ENCODE measurements at places on chromosomes 13 and 19.
A peak's percentile ranks its signal among the peaks of the same experiment; 100 is the strongest.

GRCh38 chr13:51993713-51994112, 17.5 kb downstream of the ATP7B start:
- no peak for DNase-seq

DNA sequence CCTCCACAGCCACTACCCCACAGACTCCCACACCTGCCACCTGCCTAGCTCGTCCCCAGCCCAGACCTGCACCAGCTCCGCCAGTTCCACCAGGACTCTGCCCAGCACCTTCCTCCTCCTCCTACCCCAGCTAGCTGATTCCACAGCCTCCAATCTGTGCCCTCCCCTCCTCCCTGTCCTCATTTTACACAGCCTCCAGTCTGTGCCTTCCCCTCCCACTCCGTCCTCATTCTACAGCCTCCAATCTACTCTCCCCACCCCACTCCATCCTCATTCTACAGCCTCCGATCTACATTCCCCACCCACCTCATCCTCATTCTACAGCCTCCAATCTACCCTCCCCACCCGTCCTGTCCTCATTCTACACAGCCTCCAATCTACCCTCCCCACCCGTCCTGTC, 7.3 kb downstream of the MYDGF start:
- no peak for DNase-seq

DNA sequence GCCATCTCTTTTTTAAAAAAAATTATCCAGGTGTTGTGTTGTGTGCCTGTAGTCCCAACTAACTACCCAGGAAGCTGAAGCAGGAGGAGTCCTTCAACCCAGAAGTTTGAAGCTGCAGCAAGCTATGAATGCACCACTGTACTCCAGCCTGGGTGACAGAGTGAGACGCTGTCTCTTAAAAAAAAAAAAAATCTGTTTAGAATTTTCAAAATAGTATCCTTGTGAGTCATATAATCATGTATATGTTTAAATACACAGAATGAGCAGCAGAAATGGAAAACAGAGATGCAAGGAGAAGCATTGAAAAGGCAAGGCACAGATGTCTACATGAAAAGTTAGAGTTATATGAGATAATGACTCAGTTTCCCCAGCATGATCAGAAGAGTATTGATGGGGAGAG, 31.2 kb downstream of the SYDE1 start:
- DNase-seq: no peak

DNA sequence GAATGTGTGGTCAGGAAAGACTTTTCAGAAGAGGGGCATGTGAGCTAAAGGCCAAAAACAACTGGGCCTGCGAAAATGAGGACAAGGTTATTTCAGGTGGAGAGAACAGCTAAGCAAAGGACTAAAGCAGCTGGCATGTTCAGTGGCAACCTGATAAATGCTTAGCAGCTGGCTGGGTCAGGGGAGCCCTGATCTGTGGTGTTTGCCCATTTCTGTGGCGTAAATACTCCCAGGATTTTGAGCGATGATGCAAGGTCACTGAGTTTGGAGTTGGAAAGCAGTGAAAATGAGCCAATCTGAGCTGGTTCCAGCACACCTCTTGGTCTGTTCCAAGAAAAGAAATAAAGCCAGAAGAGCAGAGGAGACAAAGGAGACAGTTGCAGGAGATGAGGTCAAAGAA, 704.3 kb downstream of the UQCRFS1 start:
- no peak for DNase-seq

- DNase-seq: no peak
Observed at GRCh38 chr13:72508392-72508791, 219.0 kb downstream of the MZT1 start.

GRCh38 chr13:40311356-40312101, 354.9 kb downstream of the FOXO1 start:
- DNase-seq: no peak

GRCh38 chr13:39397896-39398265, 205.1 kb downstream of the LHFPL6 start:
- no peak for DNase-seq

GRCh38 chr19:29413435-29413834, 112.4 kb upstream of the VSTM2B start:
- DNase-seq: no peak

- no peak for DNase-seq
Observed at GRCh38 chr19:58518256-58519086, 1.1 kb downstream of the ZBTB45 start.

DNA sequence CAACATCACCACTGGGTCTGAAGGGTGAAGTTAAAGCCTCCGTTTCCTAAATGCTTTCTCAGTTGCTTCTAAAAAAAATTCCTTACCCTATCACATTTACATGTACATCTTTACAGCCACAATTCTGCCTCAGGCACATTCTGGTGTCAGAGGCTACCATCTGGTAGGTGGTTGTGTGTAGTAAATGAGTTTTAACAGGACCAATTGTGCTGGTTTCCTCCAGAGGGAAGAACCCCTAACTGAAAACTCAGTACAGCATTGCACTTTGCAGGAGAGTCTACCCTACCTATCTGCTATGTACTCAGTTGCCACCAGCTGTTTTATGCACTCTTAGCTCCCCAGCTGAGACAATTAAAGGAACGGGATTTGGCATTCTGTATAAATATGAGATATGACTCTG, 1576.5 kb downstream of the PCDH9 start:
- peak; percentile 20 for DNase-seq

GRCh38 chr19:49518033-49518432, 5.6 kb downstream of the FCGRT start:
- no peak for DNase-seq

- DNase-seq: no peak
Observed at GRCh38 chr13:106369091-106369490, 166.4 kb downstream of the EFNB2 start.

GRCh38 chr13:94248454-94249228, 230.8 kb downstream of the DCT start:
- no peak for DNase-seq

DNA sequence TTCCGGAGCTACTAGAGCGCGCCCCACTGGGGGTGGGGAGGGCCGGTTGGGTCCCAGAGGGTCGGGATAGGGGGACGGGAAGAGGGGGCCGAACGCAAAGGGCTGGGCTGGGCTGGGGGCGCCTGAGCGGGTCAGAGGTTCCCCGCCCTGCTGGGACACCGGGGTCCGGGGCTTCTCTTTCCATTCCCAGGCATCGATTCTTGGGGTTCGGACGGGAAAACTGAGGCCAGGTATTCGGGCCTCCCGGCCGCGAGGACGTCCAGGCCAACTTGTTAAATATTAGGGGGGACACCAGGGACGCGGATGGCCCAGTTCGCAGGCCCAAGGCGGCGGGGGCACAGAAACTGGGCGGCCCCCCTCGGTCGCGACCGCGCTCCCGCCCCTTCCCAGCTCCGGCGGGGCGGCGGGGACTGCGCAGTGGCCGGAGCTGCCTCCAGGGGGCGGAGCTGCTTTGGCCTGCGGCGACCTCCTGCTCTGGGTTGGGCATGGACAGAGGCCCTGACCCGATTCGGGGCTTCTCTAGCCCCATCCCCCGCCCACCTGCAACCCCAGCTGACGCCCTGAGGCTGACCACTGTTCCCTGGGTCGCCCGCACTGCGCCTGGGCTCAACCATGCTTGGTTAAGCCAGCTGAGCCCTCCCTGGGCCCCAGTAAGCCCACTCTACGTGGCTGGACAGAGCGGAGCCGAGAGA, 1.2 kb upstream of the KLF16 start:
- peak; percentile 95 for DNase-seq

- no peak for DNase-seq
Observed at GRCh38 chr19:40610396-40611064, 9.4 kb downstream of the LTBP4 start.

GRCh38 chr13:46327246-46327645, 59.8 kb downstream of the RUBCNL start:
- DNase-seq: no peak

DNA sequence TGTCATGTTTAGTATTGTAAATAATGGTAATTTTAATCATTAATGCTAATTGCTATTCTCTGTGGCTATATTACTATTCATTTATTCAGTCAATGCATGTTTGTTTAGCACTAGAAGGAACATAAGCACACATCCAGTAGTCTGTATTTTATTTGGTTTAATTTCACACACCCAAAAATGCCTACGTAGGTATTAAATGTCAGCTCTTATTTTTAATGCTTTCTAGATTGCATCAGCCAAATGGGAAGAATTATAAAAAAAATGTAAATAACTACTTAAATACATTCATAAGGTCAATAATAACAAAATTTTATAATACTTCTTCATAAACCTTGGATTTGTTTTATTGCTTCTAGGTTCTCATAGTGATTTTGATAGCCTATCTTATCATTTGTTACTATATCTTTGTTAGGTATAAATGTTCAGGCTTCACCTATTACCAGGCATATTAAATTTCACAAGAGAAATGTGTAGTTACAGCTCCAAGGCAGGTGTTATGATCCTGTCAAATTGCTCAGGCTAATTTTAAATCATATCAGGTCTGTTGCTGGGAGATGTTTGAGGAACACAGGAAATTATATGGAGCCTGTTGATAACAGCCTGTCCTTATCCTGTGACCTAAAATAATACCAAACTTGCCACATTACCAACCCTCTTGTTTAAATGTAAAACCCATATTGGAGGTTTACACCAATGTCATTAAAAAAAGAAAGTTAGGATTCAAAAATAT, 34.4 kb downstream of the ITGBL1 start:
- no peak for DNase-seq

DNA sequence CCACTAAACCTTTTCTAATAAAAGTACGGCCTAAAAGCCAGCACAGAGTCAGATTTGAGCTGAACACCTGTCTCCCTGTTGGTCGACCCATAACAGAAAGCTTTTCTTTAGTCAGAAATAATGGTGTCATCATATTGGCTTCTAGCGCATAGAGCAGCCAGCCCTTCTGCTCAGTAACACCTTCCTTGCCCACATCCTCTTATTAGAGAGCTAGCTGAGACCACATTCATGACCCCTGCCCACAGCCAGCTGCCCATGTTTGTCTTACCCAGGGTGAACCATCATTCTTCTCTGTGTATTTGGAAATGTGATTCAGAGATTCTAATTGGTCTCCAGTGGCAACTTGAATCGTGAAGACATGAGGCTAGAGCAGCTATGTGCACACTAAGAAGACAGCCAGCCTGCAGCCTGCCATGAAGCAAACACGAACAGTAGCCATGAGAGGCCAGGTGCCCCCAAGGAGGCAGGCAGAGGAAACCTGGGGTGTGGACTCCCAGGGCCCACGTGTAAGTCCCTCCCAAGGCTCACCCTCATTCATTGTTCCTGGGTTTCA, 82.3 kb upstream of the PDCD5 start:
- no peak for DNase-seq

GRCh38 chr19:31096935-31097545, 252.2 kb downstream of the TSHZ3 start:
- DNase-seq: no peak

- no peak for DNase-seq
Observed at GRCh38 chr13:92670096-92670495, 556.5 kb upstream of the GPC6 start.

DNA sequence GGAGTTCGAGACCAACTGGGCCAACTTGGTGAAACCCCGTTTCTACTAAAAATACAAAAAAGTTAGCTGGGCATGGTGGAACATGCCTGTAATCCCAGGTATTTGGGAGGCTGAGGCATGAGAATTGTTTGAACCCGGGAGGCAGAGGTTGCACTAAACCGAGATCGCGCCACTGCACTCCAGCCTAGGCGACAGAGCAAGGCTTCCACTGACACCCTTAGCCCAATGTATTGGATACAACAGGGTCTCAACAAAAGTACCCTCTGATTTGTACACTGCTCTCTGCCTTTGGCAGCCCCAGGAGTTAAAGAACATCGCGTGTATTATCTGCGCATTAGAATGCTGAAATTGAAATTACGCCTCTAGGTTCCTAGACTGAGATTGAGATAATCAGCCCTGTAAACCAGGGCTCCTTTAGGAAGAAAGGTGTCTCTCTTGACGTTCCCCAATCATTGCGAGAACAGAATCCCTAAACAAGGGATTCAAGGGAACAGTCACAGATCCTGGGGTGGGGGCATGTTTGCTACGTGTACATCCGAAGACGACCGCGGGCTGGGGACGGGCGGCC, 21.9 kb downstream of the IPO5 start:
- DNase-seq: no peak

- no peak for DNase-seq
Observed at GRCh38 chr13:106804991-106805390, 237.1 kb upstream of the ARGLU1 start.

GRCh38 chr19:13963603-13964105, 11.3 kb downstream of the DCAF15 start:
- DNase-seq: no peak

DNA sequence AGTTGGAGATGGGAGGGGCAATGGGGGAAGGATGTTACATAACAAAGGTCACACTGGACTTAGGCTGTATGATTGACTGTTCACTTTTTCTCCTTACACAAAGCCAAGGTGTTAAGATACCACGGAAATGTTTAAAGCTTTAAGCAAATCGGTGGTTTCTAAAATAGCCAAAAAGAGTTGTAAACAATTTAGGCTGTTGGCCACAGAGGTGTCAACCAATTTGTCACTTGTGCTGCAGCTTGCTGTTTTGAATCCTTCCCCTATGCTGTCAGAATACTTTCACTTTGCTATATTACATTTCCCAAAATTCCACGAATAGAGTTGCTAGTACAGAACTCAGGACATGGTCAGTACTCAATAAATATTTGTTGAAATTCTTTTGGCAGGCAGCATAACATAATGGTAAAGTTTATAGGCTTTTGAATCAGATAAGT, 149.3 kb downstream of the VWA8 start:
- no peak for DNase-seq

DNA sequence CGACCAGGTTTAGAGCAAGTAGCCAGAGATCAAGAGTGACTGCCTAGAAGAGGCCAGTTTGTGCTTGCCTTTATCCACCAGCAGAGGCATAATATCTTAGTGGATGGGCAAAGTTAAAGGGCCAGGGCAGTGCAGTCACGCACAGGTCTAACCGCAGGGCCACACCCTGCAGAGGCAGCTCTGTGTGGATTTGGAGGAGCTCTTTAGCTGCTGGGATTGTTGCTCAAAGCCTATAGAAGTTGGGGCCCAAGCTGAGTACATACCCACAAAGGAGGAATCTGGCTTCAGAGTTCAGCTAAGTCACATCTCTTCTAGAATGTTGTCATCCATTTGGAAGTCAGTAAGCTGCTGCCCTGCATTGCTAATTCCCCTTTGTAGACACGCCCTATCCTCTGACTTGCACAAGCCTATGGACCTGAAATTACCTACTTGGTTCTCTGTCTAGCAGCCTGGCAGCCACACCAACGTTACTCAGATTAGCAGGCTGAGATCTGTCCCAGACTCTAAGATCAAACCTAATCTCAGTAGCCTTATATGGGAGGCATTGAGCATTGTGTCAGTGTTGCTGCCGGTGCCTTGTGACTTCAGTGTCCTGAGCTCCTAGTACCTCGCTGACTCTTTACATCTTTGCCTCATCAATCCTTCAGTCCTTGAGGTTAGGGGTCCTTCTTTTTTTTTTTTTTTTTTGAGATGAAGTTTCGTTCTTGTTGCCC, 102.9 kb upstream of the STARD13 start:
- no peak for DNase-seq

DNA sequence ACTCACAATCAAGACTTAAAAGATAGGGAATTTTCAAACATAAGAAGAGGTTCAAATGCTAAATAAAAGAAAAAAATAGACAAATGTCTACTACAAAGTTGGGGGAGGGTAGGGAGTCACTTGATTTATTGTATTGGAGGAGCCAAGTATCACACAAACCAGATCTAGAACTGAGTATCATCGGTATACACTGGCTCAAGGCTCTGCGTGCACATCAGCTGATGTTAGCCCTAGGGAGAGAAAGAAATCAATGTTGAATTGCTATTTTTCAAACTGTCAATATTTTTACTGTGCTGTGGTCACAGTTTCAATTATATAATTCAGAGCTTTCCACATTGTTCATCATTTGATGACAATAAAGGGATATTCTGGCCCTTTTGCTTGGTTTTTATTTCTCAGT, 54.9 kb upstream of the RXFP2 start:
- no peak for DNase-seq

Measured in ELF-1 (cell line).